ENCODE measurements at places on chromosomes 13 and 19.

DNA sequence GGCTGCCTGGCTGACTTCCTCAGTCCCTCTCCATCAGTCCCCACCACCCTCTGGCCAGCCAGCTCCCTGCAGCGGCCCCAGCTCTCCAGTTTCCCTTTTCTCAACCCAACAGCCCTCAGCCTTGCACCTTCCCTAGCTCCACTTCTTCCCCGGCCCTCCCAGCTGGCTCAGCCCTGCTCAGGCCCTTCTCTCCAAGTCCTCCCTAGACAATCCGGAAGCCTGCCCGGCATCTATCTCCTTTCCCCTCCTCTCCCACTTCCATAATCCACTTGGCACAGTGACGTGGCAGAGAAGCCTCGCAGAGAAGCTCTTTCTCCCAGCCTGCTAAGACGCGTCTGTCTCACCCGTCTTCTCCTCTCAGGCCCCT, 1.1 kb downstream of the UBXN6 start:
- peak; percentile 51 for DNase-seq

GRCh38 chr13:19596960-19597361, 35.6 kb upstream of the TPTE2 start:
- DNase-seq, result no peak

- no peak for DNase-seq
Observed at GRCh38 chr13:40292108-40292507, 374.3 kb downstream of the FOXO1 start.

GRCh38 chr13:24784319-24784718, 20.4 kb downstream of the RNF17 start:
- DNase-seq, result no peak

Measured in cerebellar cortex (tissue), 1 donor.